ENCODE measurements at places on chromosomes 2 and 18. TPM values are rescaled to one million over a fixed set of nuclear protein-coding genes. Genes with fewer than 3 reads are reported as not detected.

MYCN gene
- not detected for total RNA-seq

KATNAL2 gene
- not detected for total RNA-seq

CHRND gene
- total RNA-seq: 0.10 TPM

MYO3B gene
- not detected for total RNA-seq

DNA sequence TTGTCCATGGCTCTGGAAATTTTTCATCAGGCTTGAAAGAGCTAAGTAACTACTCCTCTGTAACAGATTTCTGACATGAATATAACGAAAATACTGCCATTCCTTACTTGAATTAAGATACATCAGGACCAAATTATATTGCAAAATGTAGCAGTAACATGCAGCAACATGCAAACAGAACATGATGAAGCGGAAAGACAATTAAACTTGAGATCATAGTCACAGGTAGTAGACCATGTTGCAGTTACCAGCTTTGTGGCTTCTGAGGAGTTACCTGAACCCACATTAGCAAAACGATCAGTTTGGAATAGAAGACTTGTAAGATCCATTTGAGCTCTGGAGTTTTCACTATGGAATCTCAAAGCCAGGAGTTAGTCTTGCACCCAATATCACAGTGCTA lies 76.2 kb downstream of the MREG start:
- no peak overlapping the region for H3K4me3 ChIP-seq
- H3K27ac ChIP-seq: no peak overlapping the region
- H3K4me1 ChIP-seq: peaks cover 3% of the 10 kb centered on the region
- H3K27me3 ChIP-seq: no peaks in the 10 kb centered on the region
- peaks cover 7% of the 10 kb centered on the region for H3K36me3 ChIP-seq

GRCh38 chr2:172726172-172726735 lies 9.4 kb upstream of the RAPGEF4 start:
- peaks cover 20% of the 10 kb centered on the region for H3K4me1 ChIP-seq
- no peaks in the 10 kb centered on the region for H3K36me3 ChIP-seq
- no peaks in the 10 kb centered on the region for H3K27me3 ChIP-seq
- H3K4me3 ChIP-seq: no peak overlapping the region
- peak overlapping the region; percentile 10 for H3K27ac ChIP-seq

- H3K4me1 ChIP-seq: peaks cover 85% of the 10 kb centered on the region
- no peak overlapping the region for H3K4me3 ChIP-seq
- no peaks in the 10 kb centered on the region for H3K36me3 ChIP-seq
- DNase-seq: peak; percentile 98
- H3K27ac ChIP-seq: peak overlapping the region; percentile 77
These were observed 26.2 kb downstream of the STK39 start for GRCh38 chr2:168220965-168221819.

Data from HepG2 (cell line).